ENCODE measurements at places on chromosomes 3 and 15. TPM values are rescaled to one million over a fixed set of nuclear protein-coding genes. Genes with fewer than 3 reads are reported as not detected.

DNA sequence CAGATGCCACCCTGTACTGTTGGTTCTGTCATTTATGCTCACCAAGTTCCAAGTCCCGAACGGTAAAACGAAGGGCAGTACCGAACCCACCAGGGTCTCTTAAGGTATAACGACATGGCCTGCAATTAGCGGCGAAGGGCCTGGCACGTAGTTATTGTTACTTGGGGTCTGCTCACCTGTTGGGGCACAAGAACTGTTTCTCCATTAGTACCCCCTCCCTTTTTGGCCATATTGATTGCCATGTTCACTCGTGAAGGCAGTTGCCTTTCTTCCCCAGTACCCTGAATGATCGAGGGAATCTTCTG, 435 bp downstream of the IL17RB start:
- DNase-seq = no peak

DNA sequence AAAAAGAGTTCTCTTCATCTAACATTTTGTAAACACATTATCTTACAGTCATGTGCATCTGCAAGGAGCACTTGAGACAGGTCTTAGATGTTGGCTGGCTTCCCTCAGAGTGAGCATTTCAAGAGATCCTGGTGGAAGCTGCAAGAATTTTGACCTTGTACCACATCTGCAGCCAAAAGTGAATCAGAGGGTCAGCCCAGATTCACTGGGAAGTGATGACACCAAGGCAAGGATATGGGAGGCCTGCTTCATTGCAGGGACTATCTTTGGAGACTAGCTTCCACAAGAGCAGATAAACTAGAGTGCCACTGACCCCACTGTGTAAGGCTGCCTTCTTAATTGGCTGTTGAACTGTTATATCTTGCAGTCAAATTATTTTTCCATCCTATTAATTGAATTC, 21.3 kb upstream of the GADL1 start:
- no peak for DNase-seq

Gene HOMER2
- total RNA-seq = 1.3 TPM

Gene TADA3
- 109 TPM for total RNA-seq

Gene PROK2
- not detected for total RNA-seq
